ENCODE measurements at places on chromosomes 3 and 15.

DNA sequence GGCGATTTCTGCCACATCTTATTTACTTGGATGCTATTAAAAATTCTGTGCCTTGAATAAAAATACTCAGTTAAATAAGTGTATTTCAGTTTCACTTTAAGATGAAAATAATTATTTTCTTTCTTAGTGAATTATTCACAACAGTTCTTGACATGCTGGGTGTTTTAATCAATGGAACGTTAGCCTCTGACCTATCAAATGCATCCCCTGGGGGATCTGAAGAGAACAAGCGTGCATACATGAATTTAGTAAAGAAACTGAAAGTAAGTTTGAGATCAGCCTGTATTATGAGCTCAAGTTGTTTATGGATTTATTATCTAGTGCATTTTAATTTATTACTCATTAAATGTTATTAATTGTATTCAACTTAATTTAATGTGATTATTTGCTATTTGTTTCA, 597 bp downstream of the P2RY12 start:
- no peak for DNase-seq

DNA sequence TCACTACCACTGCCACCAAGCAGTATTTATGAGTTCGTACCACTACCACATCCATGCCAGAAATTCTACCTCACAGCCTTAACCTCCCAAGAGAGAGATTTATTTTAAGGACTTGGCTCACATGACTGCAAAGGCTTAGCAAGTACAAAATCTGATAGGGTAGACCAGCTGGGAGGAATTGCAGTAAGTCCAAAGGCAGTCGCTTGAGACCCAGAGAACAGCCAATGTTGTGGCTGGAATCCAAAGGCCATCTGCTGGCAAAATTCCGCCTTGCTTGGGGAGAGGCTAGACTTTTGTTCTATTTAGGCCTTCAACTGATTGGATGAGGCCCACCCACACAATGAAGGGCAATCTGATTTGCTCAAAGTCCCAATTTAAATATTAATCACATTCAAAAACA, 101.4 kb upstream of the STT3B start:
- DNase-seq, result no peak

DNA sequence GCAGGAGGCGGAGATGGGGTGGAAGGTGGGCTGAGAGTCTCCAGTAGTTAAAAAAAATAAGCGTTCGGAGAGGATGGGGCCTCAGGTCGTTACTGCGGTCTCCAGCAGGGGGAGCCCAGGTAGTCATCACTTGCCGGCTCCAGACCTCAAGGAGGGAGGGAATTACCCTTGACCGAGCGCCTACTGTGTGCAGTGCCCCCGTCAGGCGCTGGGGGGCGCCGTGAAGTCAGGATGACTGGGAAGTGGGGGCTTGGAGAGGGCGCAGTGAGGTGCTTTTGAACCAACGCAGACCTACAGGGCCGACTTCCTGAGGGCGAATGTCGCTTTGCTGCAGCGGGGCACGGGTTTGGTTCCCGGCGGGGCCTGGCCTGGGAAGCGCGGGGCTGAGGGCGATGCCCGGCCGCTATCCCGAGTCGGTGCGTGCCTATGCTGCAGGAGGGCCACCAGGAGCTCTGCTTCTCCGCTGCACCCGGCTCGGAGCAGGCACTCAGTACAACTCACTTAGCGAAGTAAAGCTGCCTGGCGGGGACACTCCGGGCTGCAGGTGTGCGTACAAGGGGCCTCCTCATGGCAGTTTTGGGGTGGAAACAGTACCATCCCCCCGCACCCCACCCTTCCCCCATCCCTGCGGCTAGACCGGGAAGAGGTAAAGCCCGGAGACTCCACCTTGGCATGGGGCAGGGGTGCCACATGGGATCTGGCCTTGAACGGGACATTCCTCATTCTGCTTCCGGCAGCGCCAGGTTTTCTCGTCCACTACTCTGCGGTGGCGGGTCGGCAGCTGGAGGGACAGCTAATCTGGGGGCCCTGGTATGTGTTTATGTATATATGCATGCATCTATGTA, 79.8 kb downstream of the RHCG start:
- no peak for DNase-seq

- DNase-seq, result peak; percentile 61
Measured at GRCh38 chr15:68666120-68666811, 87.5 kb downstream of the CORO2B start.

GRCh38 chr15:63015618-63016017, 26.9 kb upstream of the TPM1 start:
- no peak for DNase-seq

- DNase-seq, result no peak
Measured at GRCh38 chr3:158267015-158267414, 157.1 kb downstream of the RSRC1 start.

DNA sequence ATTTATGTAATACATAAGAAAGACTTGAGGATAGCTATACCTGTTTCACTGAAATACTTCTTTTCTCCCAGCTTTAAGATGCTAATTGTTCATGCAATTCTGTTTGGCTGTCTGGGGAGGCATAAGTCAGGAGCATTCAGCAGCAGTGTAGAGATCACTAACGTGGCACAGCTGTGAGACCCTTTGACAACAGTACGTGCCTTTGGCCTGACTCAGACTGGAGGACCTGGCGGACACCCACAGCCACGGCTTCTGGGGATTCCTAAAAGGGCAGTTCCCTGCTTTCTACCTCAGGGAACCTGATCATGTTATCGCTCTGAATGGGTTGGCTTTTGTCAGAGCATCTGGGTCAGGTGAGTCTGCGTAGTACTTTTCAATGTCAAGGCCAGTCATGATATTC, 295.0 kb upstream of the ICE2 start:
- no peak for DNase-seq

GRCh38 chr3:49616491-49616941, 57.6 kb upstream of the APEH start:
- DNase-seq, result no peak

DNA sequence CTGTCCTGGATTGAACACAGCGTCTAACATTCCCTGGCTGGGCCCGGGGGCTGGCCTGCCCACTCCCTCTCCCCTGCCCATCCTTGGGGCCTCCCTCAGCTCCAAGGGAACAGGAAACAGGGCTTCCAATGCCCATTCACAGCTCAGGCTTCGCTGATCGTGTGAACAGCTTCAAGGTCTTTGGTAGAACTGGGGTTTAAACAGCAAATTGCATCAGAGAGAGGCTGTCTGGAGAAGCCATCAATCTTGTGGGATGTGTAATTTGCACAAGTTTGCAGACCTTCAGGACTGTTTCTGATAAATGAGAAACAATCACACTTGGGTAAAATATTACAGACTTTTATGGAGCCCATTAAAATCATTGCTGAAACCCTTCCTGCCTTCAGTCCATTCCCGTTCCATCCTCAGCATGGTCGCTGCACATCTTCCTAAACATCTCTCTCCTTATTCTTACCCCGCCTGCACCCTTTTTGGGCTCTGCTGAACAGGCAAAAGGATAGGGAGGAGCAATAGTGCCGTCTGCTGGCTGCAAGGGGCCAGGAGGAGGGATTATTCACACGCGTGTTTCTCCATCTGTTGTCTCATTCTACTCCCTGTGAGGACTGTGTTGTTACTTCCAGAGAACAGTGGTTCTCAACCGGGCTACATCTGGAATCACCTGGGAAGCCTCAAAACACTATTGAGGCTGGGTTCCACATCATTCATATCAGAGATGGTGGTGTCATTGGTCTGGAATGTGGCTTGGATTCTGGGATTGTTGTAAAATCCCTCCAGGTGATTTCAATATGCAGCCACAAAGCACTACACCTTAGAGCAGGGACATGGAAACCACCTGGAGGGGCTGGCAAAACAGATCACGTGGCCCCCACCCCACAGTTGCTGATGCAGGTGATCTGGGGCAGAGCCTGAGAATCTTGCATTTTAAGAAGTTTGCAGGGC, 116.3 kb downstream of the CLSTN2 start:
- DNase-seq, result peak; percentile 5

DNA sequence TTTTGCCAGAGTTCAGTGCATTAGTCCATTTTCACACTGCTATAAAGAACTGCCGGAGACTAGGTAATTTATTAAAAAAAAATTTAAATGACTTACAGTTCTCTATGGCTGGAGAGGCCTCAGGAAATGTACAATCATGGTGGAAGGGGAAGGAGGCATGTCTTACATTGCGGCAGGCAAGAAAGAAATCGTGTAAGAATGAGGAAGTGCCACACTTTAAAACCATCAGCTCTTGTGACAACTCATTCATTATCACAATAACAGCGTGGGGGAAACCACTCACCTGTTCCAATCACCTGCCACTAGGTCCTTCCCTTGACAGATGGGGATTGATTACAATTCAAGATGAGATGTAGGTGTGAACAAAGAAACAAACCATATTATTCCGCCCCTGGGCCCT, 1361.4 kb downstream of the NSUN3 start:
- no peak for DNase-seq

DNA sequence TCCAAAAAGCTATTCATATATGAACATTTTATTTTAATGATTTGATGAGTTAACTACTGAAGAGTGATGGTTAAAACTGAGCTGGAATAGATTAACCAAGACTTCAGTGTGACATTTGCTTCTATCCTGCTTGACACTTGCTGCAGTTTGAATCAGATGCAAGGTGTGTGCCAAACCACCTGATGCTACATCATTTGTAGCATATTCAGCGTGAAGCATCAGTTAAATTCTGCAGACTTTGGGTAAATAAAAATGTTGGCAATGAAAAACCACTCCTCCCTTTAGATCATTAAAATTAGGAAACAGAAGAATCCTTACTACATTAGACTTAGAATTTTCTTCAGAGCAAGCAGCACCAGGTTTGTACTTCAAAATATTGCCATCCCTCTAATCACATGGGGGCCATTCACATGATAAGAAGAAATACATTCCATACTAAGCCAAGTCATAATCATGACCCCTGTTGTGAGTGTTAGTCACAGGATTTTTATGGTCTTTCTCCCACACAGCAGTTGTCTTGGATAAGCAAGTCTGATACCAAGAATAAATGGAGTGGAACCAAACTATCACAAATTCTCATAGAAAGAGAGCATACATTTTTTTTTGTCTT, 160.7 kb upstream of the TNIK start:
- DNase-seq, result no peak

DNA sequence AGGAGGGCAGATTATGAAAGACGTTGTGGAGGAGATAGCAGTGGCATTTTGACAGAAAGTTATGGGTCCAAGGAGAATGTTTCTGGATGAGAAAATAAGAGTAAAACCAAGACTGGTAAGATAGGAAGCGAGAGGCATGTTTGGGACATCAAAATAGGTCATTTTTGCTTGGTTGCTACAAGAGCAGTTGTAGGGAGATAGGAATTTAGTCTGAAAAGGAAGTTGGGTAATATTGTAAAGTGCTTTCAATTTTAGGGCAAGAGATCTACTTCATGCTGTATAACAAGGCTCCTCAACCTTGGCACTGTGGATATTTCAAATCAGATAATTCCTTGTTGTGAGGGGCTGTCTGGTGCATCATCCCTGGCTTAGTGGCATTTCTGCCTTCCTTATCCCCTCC, 118.0 kb upstream of the DPH6 start:
- no peak for DNase-seq

- DNase-seq, result no peak
Measured at GRCh38 chr3:14563946-14564539, 23.9 kb upstream of the GRIP2 start.

- DNase-seq, result no peak
Measured at GRCh38 chr3:104816716-104817115, 550.0 kb upstream of the ALCAM start.

GRCh38 chr3:107916171-107916570, 174.7 kb downstream of the CD47 start:
- DNase-seq, result no peak

GRCh38 chr3:44628716-44629115, 3.9 kb downstream of the ZNF197 start:
- DNase-seq, result no peak

DNA sequence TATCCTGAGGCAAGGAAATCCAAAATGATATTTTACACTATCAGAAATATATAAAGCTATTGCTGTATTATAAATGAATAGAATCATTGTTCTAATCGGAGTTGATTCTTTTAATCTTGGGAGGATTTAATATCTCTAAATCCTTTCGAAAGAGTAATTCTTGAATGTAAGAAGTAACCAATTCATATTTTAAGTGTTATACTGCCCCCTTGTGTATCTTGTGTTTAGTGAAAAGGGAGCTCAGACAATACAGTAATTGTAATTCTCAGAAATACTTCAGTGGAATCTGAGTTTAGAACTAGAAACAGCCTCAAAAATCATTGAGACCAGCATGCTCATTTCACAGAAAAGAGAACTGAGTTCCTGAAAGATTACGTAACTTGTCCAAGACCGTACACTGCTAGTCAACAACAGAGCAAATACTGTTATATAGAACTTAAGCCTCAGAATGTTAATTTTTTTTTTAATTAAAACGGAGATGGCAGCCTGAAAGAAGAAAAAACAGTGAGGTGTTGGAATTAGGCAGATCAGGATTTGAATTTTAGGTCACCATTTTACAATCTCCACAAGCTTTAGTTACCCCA, 42.9 kb downstream of the PLCH1 start:
- DNase-seq, result peak; percentile 10

DNA sequence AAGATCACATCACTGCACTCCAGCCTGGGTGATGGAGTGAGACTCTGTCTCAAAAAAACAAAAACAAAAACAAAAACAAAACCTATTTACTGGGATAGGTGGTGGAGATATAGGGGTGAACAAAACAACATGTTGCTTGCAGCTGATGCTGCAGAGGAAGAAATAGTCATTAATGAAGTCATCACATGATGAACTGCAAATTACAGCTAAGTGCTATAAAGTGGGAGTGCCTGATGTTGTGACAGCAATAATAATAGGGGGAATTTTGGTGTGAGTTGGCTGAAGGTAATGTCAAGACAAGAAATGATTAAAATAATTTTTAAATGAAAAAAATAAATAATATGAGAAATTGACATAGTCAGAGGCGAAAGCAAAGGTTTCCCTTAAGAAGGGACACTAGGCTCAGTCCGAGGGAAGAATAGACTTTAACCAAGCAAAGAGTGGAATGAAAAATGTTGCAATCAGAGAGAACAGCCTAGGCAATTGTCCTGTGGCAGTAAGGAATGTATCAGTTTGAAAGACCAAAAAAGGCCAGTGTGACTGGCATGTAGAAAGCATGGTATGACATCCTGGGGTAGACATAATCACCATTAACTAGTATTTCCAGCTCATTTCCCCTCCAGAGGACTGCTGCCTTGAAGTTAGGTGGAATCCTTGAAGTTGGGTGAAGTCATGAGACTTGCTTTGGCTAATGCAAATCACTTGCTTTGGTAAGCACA, 14.7 kb upstream of the PIK3CB start:
- no peak for DNase-seq

All from NCI-H187 (cell line).